ENCODE measurements at places on chromosomes 16 and 17. TPM values are rescaled to one million over a fixed set of nuclear protein-coding genes. Genes with fewer than 3 reads are reported as not detected.

KRTAP1-1 gene
- total RNA-seq: 0.21 TPM

GPRC5C gene
- not detected for total RNA-seq

MMP2 gene
- total RNA-seq: 204 TPM

DNA sequence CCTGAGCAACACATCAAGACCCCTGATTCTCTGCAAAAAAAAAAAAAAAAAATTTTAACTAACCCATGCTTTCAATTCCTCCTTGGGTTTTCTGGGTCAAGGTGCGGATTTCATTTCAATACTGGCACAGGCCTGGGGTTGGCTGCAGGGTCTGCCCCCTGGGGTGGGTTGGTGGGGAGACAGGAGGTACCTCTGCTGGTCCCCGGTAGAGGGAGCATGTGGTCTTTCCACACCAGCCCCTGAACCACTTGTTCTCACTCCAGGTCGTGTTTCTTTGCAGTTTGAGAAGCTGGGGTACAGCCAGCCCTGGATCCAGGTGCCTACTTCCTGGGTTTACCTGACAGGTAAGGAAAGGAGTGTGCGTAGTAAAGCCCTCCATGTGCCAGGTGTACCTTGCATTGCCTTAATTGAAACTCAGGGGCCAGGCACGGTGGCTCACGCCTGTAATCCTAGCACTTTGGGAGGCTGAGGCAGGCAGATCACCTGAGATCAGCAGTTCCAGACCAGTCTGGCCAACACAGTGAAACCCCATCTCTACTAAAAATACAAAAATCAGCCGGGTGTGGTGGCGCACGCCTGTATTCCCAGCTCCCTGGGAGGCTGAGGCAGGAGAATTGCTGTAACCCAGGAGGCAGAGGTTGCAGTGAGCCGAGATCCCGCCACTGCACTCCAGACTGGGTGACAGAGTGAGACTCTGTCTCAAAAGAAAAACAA is 21.8 kb downstream of the SDR42E2 start:
- DNase-seq: no peak

DNA sequence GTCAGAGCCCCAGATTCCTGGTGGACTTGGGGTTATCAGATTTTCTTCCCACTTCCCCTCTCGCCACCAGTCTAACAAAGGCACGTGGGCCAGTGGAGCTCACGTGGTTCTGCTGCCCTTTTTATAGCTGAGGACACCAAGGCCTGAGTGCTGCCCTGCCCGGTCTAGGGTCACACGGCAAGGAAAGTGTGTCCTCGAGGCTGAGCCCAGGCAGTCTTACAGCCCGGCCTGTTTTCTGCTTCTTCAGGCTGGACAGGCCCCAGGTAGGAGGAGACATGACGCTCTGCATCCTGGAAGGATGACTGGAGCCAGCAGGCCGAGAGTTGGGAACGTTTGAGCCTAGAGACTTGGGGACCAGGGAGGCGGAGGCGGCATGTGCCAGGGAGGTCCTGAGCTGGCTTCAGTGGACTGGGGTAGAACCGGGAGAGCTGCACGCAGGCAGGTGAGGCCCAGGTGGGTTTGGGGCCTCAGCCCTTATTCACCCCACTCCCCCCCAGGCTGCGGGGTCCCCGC is 3.5 kb downstream of the CTRB1 start:
- no peak for DNase-seq

ULK2 gene
- total RNA-seq: 10.2 TPM

DNA sequence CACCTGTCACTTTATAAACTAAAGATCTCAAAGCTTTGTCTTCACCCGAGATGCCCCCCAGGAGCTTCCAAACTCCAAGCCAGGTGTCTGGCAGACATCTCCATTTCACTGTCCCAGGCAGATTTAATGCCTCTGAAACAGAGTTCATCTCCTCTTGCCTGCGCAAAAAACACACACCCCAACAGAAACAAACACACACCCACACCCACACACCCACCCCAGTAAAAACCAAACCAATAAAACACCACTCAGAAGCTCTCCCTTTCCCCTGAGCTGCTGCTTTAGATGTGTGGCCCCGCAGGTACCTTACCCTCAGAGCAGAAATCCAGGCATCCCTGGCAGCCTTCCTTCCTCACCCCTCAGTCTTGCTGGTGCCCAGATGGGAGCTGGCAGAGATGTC is 14.4 kb downstream of the SEC14L1 start:
- no peak for DNase-seq

DNA sequence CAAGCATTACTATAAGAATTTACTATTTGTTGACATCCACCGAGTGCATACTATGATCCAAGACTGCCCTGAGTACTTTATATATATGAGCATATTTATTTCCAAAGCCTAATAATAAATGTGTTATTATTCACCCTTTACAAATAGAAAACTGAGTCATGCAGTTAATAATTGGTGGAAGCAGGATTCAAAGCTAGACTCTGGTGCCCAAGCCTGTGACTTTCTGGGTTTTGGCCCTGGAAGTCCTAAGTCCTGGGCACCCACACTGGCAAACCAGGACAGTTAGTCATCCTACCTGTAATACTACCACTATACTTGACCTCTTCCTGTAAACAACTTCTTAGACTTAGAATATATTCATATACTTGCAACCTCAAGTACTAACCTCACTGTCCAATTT is 257.4 kb upstream of the IRX5 start:
- DNase-seq: no peak

- no peak for DNase-seq
These were observed 33.5 kb downstream of the LMF1 start for GRCh38 chr16:937311-937710.

DNA sequence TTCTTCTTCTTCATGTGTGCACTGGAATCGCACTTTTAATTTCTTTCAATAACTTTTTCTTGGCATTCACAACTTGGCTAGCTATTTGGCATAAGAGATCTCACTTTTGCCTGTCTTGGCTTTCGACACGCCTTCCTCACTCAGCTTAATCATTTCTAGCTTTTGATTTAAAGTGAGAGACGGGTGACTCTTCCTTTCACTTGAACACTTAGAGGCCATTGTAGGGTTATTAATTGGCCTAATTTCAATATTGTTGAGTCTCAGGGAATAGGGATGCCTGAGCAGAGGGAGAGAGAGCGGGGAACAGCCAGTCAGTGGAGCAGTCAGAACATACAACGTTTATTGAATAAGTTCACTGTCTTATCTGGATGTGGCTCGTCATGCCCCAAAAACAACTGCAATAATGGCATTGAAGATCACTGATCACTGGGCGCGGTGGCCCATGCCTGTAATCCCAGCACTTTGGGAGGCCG is 200.3 kb downstream of the SEC14L1 start:
- DNase-seq: no peak

- no peak for DNase-seq
These were observed 151.1 kb upstream of the NOL11 start for GRCh38 chr17:67566656-67567055.

- no peak for DNase-seq
These were observed 118.1 kb upstream of the SHISA6 start for GRCh38 chr17:11122908-11123307.

GRCh38 chr17:50601823-50602375 is 32.8 kb upstream of the ABCC3 start:
- no peak for DNase-seq

- DNase-seq: peak; percentile 85
These were observed 11.7 kb downstream of the TRAF4 start for GRCh38 chr17:28755486-28755885.

TRIM25 gene
- 19.9 TPM for total RNA-seq

CDK3 gene
- total RNA-seq: 3.6 TPM

GRCh38 chr17:42188749-42189650 is 3.7 kb upstream of the HCRT start:
- DNase-seq: no peak

WFDC1 gene
- total RNA-seq: 0.43 TPM

OR4D2 gene
- total RNA-seq: not detected

GRCh38 chr16:8931859-8932258 is 31.8 kb downstream of the USP7 start:
- DNase-seq: peak; percentile 71

POLR3K gene
- total RNA-seq: 3.3 TPM

DNA sequence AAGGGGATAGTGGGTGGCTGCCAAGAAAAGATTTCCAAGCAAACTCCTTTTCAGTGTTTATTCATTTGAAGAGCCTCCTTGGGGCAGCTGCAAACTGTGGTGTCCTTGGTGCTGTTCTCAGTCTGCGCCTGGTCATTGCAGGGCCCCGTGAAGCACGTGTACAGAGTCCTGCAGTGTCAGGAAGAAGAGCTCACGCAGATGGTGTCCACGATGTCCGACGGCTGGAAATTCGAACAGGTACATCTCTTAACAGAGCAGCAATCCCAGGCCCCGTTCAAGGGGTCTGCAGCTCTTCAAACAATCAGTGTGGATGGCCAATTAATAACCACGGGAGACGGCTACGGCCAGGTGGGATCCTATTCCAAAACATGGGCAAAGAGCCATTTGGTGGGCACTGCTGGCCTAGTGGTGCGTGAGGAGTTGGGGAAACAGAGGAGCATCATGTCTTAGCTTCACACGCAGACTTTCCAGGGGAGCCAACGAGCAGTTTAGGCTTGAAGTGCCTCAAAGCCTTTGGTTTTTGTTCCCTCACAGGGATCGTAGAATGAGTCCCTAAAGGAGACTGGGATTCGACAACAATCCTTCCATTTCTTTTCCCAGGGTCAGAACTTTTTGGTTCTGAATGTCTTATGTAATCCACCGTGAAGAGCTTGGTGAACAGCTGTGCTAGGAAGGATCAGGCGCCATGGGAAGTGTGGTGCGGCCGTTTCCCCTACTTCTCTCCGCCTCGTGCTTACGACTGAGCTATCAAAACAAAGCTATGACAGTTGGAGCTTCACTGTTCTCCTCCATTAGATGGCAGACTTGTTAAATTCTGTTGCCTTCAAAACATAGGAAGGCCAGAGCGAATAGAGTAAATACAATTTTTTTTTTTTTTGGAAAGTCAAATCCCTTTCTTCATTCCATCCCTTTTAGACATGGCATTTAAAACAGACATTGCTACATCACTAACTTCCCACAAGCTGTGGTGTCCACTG is 12.6 kb downstream of the KCTD2 start:
- DNase-seq: peak; percentile 89

GRCh38 chr17:56798916-56799315 is 34.8 kb downstream of the C17orf67 start:
- no peak for DNase-seq

CD68 gene
- total RNA-seq: 9.1 TPM

DNA sequence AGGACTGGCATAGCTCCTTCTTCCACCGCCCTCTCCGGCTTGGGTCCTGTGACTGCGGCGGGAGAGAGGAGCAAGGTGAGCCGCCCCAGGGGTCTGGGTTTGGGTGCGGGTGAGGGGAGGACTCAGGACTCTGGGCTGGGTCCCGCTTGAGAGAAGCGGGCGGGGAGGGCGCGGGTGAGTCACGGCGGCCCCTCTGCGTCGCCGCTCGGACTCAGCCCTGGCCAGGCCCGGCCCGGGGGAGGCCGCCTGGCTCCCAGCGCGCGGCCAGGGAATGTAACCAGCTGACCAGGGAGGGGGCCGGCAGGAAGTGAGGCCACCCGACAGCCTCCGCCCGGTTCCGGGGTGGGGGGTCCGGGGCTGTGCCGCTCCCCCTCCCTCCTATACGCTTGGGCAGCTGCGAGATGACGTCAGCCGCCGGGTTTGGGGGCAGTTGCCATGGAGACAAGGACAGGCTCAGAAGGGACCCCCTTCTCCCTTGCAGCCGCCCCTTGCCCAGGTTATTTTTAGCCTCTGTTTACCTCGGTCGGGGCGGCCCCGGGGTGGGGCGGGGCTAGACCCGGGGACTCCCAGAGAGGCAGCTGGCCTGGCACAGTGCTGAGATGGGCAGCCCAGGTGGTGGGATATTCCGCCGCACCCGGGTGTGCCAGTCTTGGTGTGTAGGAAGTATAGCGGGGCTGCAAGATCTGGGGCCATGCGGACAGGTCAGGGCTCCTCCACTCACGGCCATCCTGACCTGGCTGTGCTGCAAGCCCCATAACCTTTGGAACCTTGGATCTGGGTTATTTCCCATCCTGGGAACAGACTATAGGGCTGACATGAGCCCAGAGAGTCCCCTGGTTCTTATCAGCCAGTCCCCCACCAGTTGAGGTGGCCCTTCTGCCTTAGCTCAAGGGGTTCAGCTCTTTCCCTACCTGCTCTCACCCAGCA is 1.6 kb downstream of the RIPOR1 start:
- DNase-seq: peak; percentile 86

DNA sequence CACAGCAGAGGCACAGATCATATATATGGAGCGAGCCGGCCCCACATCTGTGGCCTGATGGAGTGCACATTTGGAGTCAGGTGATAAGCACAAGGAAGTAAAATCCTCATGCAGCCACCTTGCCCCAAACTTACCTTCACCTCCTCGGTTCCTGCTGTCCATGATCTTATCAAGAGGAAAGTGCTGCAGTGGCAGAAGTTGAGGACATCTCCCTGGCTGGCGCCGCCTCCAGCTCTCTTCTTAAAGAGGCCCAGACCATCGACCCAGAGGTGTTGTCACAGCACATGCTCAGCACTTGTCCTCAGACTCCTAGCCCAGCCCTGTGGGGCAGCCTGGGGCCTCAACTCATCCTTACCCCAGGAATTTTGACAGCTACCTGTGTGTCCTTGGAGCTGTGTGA is 212.5 kb downstream of the CCDC182 start:
- no peak for DNase-seq

DNA sequence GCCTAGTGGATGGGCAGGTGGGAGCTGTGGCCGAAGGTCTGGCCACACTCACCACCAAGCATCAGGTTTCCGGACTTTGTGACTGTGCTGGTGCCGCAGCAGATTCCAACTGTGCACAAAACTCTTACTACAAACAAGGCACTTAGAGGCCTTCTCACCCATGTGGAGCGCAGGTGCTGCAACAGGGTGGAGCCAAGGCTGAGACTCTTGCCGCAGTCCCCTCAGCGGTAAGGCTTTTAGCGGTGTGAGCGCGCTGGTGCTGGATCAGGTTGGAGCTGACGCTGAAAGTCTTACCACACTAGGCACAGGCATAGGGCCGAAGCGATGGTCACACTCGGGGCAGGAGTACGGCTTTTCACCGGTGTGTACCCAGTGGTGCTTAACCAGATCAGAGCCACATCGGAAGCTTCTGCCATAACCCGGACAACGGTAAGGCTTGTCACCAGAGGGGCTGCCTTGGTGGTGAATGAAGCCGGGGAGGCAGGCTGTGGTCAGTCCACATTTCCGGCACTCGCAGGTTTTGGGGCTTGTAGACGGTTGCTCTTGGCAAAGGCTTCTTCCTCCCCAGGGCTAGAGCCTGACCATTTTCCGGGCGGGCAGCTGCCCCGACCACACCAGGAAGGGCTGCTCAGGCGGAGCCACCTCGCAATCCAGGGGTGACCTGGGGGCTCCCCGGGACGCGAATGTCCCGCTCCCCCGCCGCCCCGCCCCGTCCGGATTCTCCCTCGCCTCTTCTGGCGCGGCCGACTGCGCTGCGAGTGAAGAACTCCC is 1.0 kb upstream of the ARMC5 start:
- peak; percentile 72 for DNase-seq

TBC1D3B gene
- total RNA-seq: 2.4 TPM

BMERB1 gene
- 29.5 TPM for total RNA-seq

GRCh38 chr16:47463771-47464624 is 2.9 kb downstream of the PHKB start:
- no peak for DNase-seq

KRTAP1-5 gene
- 0.19 TPM for total RNA-seq

GRCh38 chr17:67707442-67707841 is 10.3 kb upstream of the NOL11 start:
- no peak for DNase-seq

- DNase-seq: no peak
These were observed 539.4 kb downstream of the MAF start for GRCh38 chr16:79061181-79061580.

ZNF785 gene
- 8.0 TPM for total RNA-seq

Measured in myocyte (in vitro differentiated cells).